ENCODE measurements at places on chromosomes 2 and 18. TPM values are rescaled to one million over a fixed set of nuclear protein-coding genes. Genes with fewer than 3 reads are reported as not detected.

DNA sequence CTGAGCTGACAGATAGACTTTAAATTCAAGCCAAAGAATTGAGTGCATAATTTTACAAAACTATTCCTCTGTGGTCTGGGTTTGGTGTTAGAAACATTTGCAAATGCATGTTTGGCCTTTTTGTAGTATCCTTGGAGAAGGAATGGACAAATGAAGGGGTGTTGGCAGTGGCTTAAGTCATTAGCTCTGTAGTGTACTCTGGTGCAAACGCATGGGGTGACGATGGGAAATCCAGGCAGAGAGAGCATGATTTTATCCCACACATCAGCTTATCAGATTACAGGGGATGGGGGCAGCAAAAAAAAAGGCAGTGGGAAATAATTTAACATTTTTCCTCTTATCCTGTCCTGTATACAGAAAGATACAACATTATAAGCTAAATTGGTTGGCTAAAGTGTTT lies 320.6 kb downstream of the ZNF516 start:
- no peaks in the 10 kb centered on the region for H3K27me3 ChIP-seq
- H3K36me3 ChIP-seq = no peaks in the 10 kb centered on the region
- H3K27ac ChIP-seq = no peak overlapping the region
- DNase-seq = no peak
- no peaks in the 10 kb centered on the region for H3K4me1 ChIP-seq

DNA sequence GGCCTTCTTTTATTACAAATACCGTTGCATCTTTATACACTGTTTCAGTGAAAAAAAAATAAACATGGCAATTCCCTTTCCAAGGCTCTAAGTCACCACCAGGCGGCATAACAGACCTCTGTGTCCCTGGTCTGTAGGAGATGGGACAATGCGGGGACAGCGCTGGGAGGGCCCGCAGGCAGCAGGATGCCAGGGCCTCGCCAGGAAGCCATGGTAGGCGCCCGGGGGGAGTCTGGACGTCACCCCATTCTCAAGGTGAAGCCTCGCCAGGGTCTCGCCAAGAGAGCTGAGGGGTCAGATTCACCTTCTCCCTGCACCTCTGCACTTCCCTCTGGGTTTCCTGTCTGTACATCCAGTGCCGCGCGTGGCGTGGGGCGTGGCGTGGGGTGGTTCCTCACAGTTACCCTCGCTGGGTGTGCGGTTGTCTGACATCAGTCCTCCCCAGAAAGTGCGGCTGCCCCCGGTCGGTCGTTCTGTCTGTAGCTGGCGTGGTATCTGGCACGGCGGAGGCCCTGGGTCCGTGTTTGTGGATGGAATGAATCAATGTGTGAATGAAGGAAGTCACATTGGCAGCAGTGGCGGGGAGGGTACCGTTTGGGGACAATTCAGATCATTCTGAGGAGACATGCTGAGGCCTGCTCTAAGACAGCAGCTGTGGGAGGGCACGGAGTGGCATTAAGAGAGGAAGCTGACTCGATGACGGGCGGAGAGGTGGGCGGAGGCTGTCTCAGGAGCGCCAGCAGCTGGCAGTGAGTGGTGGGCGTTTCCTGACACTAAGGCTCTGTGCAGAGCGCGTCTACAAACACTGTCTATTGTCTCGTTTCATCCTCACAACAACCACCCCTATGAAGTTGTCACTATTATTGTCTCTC lies 46.0 kb downstream of the LRRFIP1 start:
- peaks cover 43% of the 10 kb centered on the region for H3K4me1 ChIP-seq
- peak overlapping the region; percentile 50 for H3K27ac ChIP-seq
- no peak overlapping the region for H3K4me3 ChIP-seq
- peaks cover 2% of the 10 kb centered on the region for H3K36me3 ChIP-seq
- peak; percentile 75 for DNase-seq

GRCh38 chr2:194842871-194843270 lies 814.2 kb upstream of the SLC39A10 start:
- H3K27ac ChIP-seq = no peak overlapping the region
- H3K27me3 ChIP-seq = no peaks in the 10 kb centered on the region
- DNase-seq = no peak
- no peak overlapping the region for H3K4me3 ChIP-seq
- H3K36me3 ChIP-seq = no peaks in the 10 kb centered on the region
- no peaks in the 10 kb centered on the region for H3K4me1 ChIP-seq

DNA sequence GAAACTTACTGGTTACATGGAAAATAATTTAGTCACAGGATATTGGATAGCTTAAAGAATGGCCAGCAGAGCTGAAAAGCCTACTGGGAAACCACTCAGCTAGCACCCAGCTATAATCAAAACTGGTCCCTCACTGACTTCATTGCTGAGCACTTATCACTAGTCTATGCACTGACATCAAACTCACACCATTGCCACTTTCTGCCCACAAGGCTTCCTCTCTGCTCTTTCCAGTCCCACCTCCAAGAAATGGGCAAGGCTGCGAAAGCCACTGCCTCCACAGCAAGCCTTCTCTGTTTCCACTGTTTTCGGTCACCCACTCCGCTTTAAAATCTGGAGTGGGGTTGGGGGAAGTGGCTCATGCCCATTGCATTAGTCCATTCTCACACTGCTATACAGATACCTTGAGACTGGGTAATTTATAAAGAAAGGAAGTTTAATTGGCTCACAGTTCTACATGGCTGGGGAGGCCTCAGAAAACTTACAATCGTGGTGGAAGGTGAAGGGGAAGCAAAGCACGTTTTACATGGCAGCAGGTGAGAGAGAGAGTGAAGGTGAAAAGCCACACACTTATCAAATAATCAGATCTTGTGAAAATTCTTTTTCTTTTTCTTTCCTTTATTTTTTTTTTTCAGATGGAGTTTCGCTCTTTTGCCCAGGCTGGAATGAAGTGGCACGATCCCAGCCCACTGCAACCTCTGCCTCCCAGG lies 77.0 kb upstream of the CERS6 start:
- H3K27me3 ChIP-seq = no peaks in the 10 kb centered on the region
- H3K27ac ChIP-seq = no peak overlapping the region
- no peak overlapping the region for H3K4me3 ChIP-seq
- H3K36me3 ChIP-seq = no peaks in the 10 kb centered on the region

- no peak for DNase-seq
- no peak overlapping the region for H3K27ac ChIP-seq
- no peaks in the 10 kb centered on the region for H3K4me1 ChIP-seq
- H3K4me3 ChIP-seq = no peak overlapping the region
- H3K27me3 ChIP-seq = no peaks in the 10 kb centered on the region
Measured at GRCh38 chr2:29443151-29443550, 327.9 kb downstream of the CLIP4 start.

DNA sequence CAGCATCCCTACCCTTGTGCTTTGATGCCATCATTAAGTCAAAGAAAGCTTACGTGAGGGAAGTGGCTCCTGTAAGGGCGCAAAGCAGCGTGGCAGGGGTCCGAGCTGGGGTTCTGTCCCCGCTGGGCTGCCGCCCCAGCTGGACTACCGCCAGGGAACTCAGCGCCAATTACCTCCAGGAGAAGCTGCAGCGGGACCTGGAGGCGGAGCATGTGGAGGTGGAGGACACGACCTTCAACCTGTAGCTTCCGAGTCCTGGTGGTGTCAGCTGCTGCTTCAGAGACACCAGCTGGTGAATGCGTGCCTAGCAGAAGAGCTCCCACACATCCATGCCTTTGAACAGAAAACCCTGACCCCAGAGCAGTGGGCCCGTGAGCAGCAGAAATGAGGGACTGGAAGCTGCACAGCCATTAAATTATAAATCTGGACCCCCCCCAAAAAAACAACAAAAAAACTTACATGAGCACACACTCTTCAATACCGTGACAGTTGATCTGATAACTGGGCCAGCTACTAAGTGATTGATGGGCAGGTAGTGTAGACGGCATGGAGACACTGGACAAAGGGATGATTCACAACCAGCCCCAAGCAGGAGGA lies 20.1 kb upstream of the YES1 start:
- no peak for DNase-seq
- no peak overlapping the region for H3K4me3 ChIP-seq
- peaks cover 5% of the 10 kb centered on the region for H3K4me1 ChIP-seq
- no peak overlapping the region for H3K27ac ChIP-seq
- no peaks in the 10 kb centered on the region for H3K36me3 ChIP-seq

GRCh38 chr18:8602040-8602439 lies 7.2 kb upstream of the RAB12 start:
- H3K4me1 ChIP-seq = no peaks in the 10 kb centered on the region
- peaks cover 32% of the 10 kb centered on the region for H3K27me3 ChIP-seq
- no peak overlapping the region for H3K4me3 ChIP-seq
- no peaks in the 10 kb centered on the region for H3K36me3 ChIP-seq
- DNase-seq = no peak

Gene FEV
- total RNA-seq = not detected

All from IMR-90 (cell line).